ENCODE measurements at places on chromosomes 2 and 18.

DNA sequence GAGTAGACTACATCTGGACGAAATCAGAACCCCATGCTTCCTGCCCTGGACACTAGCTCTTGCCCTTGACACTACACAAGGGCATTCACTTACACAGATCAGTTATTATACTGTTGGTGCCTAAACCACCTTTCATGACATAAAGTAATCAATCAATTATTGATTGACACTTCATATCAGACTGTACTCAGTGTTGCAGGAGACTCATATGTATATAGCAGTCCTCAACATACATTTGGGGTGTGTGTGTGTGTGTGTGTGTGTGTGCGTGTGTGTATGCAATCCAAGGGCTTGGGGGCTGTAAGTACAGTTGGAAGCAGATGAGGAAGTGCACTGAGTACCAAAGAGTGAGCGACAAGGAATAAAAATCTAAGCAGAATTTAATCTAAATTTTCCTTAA, 5.1 kb downstream of the CDH2 start:
- DNase-seq: no peak

DNA sequence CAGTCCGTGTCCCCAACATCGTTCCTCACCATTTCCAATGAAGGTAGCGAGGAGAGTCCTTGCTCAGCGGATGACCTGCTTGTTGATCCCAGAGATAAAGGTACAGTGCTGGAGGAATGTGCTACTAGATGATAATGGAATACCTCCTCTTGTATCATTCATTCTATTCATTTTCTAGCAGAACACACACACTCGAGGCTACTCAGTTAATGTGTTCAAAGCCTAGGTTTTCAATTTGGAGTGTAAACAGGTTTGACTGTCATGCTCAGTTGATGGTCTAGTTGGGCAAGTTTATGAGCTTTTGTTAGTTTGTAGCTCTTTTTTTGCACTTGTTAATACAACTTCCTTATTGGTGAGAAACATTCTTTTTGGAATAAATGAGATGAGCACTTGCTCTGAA, 114.2 kb downstream of the ICA1L start:
- DNase-seq: no peak

- peak; percentile 94 for DNase-seq
These were observed 49.7 kb upstream of the ODC1 start for GRCh38 chr2:10497797-10498251.

DNA sequence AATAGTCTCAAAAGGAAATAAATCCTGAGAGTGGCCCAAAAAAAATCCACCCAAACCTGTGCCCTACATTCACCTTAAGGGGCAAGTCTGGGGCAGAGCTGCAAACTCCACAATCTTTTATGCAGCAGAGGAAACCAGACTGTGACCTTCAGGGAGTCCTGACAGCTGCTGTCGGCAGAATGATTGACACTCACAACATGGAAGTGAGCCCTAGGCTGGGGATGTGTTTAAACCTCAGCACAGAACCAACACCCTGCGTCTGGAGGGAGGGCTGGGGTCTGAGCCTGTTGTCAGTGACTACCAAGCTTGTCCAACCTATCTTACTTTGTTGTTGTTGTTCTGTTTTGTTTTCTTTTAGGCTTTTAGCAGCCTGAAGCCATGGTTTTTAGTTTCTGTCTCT, 39.6 kb downstream of the CRACDL start:
- peak; percentile 43 for DNase-seq

- no peak for DNase-seq
These were observed 37.6 kb downstream of the SMAD7 start for GRCh38 chr18:48913201-48913600.

DNA sequence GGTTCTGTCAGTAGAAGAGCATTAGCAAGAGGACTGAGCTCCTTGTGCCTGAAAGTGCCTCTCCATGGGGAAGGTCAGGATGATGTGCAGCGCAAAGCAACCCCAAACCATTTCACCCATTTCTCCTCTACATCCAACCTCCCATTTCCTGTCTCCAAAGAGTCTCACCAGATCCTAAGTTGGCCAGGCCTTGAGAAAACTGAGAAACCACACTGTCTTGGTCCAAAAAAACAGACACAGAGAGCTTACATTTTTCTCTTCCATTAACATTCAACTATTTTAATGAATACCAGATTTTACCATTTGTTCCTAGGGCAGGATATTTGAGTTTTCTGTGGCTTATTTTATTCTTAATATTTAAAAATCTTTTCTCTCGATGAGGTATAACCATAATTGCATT, 195.0 kb downstream of the EPHA4 start:
- DNase-seq: no peak

GRCh38 chr2:19559596-19560240, 201.3 kb upstream of the OSR1 start:
- DNase-seq: no peak

GRCh38 chr18:48060970-48061369, 130.5 kb upstream of the SMAD2 start:
- DNase-seq: no peak

- no peak for DNase-seq
These were observed 49.6 kb downstream of the ZBTB7C start for GRCh38 chr18:48359626-48360025.

DNA sequence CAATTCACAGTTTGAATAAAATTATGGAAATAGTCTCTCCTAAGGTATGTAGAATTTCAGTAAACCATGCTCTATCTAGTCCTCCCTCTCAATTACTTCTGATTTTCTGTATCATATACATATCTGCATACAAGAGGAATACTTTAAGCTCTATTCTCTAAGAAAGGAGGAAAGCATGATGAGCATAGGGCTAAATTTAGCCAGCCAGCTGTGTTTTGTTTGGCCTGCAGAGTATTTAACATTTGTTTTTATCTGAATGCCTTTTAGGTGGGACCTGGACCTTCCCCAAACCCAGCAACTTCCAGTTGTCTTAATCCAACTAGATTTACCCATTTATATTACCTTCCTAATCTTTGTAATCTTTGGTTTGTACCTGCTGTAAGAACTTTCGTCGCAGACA, 42.2 kb upstream of the FAM117B start:
- DNase-seq: no peak

DNA sequence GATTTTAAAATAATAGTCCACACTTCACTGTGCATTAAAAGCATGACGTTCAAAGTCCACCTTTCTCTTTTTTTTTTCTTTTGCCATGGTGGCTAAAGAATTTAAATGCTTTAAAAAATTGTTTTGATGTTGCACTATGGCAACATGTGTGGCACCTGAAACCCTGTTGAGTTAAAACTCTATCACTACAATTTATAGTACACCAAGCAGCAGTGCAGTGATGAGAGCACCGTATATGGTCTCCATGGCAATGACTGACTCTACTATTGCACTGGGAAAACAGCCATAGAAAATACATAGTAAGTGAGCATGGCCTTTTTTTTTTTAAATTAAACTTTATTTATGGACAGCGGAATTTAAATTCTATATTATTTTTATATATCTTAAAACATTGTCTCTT, 298.8 kb downstream of the FIGN start:
- DNase-seq: no peak

GRCh38 chr2:10844097-10844496, 31.5 kb upstream of the PDIA6 start:
- DNase-seq: peak; percentile 83

DNA sequence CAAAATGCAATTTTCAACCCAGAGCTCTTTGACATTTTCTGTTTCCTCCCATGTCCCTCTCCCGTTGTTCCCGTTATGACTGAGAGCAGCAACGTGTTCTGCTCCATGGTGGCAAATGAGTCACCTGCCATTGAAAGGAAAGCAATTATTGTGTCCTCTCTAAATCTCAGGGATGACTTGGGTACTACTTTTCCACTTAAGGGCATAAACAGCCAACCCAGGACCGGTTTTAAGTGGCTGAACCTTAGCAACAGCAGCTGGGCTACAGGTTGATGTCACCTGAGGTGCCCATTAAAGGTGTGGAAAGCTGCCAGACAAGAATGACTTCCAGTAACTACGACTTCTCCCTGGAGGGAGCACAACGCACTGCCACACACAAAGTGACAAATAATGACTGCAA, 236.8 kb downstream of the NCKAP5 start:
- DNase-seq: no peak

GRCh38 chr18:64398320-64398719, 249.4 kb upstream of the LINC00305 start:
- DNase-seq: no peak

GRCh38 chr2:135454608-135455007, 76.4 kb downstream of the ZRANB3 start:
- no peak for DNase-seq

DNA sequence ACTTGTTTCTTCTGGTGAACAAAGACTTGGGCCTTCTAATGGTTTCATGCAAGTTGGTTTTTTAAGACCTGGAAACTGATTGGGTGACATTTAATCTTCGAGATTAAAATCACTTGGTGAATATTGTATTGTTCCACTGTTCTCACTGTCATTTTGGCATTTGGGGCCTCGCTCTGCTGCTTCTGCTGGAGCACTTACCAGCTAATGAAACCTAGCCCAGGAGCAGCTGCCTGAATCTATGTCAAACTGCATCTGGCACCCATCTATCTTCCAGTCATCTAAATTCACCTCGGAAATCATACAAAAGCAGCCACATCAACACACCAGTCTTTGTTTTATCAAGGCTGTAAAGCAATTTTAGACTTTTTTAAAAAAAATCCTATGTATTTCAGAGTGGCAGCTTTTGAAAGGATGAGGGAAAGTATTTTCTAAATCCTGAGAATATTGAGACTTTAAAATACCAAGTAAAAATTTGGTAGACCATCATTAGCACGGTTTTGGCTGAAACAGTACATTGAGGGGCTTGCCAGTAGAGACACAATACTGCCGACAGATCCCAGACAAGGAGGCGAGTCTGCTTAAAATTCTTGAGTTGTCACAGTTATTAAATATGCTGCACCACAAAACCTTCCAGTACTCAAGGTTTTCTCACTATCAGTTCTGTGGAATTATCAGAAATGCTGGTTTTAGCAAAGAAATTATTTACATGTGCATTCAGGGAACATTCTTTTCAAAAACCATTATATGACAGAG, 26.1 kb upstream of the SERTAD2 start:
- DNase-seq: peak; percentile 86

DNA sequence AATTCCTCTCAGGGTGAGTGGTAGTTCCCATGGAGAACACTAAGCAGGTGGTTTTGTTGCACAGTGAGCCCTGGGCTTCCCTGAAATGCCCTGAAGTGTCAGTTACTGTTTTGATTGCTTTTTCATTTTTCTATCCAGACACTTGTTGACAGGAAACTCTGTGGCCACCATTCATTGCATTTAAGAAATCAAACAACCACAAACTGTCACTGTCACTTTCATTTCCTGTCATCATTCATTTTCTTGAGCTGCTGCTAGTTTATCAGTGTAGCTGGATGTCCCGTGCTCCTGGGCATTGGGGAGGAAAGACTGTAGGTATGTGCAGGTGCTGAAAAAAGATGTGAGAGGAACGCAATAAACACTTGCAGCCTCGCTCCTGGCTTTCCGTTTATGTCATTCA, 891.6 kb upstream of the ZEB2 start:
- no peak for DNase-seq

DNA sequence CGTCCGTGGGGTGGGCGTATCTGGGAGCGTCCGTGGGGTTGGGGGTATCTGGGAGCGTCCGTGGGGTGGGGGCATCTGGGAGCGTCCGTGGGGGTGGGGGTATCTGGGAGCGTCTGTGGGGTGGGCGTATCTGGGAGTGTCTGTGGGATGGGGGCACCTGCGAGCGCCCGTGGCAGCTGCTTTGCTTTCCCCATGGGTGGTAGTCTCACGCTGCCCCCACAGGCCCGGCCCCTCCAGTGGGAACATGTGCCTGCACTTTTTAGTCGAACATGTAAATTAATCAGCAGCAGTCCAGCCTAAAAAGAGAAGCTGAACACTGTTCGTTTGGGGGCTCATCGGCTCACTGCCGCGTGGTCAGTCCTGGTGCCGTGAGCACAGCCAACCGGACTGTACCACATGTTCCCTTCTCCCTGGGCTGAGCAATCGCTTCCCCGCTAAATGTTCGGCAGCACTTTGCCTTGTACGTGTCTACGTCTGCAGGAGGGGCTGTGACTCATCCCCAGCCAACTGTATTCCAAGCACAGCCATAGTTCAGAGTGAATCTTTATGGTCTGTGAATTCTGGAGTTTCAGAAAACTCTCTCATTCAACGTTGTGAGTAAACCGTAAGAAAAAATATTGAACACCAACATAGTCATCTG, 271.5 kb downstream of the AGAP1 start:
- peak; percentile 25 for DNase-seq

- DNase-seq: peak; percentile 90
These were observed 51.4 kb upstream of the MAP4K3 start for GRCh38 chr2:39488450-39488849.

DNA sequence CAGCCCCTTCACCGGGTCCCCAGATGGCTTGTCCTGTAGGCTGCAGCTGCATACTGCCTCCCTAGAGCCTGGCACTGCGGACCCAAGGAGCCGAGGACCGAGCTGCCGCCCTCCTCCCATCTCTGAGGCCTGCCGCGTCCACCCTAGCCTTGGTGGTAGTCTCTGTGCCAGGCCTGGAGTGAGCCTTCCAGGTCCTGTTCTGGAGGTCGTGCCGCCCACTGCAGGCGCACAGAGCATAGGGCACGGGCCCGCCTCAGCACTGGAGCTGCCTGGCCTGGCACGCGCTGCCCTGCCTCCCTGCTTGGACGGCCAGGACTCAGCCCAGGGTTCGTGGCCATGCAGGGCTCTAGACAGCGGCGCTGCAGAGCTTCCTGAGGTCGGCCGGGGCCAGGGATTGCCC, 239.5 kb downstream of the DCDC2C start:
- no peak for DNase-seq

Measured in LHCN-M2 (cell line).